ENCODE measurements at places on chromosomes 3 and 15.

GRCh38 chr3:107954845-107955244 lies 136.0 kb downstream of the CD47 start:
- no peak for DNase-seq

- DNase-seq: no peak
These were observed 307.8 kb upstream of the PROK2 start for GRCh38 chr3:72092778-72093177.

DNA sequence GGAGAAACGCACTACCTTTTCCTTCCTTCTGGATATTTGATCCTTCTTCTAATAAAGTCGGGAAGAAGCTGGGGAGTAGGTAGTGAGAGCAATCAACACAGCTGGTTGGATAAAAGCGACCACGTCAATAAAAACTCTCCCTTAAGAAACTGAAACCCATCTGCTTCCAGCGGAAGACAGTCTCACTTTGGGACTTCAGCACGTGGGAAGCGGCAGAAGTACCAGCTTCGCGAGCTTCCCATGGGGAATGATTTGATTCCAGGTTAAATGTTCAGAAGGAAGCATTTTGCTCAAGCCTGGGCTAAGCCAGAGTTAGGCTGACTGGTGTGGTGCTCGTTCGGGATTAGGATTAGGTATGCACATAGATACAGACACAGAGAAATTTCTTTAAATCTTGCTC lies 262.3 kb upstream of the LYSMD4 start:
- DNase-seq: no peak

DNA sequence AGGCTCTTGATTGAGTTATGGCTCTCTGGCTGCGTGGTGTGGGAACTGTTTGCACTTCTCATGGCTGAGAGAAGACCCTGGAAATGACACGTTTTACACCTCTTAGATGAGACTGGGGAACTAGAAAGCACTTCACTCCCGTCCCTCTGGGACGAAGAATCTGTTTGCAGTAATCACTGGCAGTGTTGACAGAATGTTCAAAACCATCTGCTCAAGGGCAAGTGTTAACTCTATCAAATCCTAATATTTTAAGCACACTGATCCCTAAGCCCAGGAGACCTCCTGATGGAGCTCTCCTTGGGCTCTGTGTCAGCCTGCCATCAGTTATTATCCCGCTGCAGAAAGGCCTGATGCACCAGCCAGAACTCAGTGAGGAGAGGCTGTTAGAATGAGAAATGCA lies 323.8 kb upstream of the DNAJC19 start:
- no peak for DNase-seq

DNA sequence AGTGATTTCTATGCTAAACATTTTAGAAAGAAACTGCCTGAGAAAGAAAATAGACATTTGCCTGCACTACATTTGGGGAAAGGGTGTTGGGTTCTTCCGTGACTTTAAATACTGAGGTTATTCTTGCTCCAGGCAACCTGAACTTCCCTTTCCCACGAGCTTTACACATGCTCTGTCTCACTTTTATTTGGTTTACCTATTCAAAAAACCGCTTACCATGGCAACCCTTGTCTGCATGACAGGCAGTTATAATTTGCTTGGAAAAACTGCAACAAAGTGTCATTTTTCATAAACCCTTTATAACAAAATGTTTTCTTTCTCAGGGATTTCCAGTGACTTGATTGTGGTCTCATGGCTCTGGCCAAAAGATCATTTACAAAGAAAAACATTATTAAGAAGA lies 416.3 kb upstream of the MEIS2 start:
- no peak for DNase-seq

DNA sequence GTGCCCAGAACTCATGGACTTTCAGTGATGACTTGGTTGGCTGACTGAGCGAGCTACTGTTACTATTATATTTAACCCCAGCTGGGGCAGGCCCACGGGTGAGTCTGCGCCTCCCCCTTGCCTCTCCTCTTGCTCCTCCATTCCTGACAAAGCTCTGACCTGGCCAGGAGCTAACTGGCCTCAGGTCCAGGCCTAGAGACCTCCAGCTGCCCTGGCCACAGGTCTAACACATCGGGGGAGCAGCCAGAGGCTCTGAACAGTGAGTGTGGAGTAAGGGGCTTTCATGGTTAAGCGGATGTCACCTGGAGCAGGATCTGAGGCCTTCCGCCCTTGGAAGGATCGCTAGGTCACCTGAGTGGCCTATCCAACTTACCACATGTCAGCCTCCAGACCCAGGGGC lies 96.3 kb upstream of the HERC1 start:
- DNase-seq: no peak

- DNase-seq: no peak
These were observed 10.6 kb upstream of the GCSAM start for GRCh38 chr3:112143689-112144088.

GRCh38 chr15:91127236-91127955 lies 27.3 kb downstream of the SV2B start:
- no peak for DNase-seq
